Thyroid gland (tissue), 4 donors: ENCODE measurements at places on chromosomes 7 and 10.

DNA sequence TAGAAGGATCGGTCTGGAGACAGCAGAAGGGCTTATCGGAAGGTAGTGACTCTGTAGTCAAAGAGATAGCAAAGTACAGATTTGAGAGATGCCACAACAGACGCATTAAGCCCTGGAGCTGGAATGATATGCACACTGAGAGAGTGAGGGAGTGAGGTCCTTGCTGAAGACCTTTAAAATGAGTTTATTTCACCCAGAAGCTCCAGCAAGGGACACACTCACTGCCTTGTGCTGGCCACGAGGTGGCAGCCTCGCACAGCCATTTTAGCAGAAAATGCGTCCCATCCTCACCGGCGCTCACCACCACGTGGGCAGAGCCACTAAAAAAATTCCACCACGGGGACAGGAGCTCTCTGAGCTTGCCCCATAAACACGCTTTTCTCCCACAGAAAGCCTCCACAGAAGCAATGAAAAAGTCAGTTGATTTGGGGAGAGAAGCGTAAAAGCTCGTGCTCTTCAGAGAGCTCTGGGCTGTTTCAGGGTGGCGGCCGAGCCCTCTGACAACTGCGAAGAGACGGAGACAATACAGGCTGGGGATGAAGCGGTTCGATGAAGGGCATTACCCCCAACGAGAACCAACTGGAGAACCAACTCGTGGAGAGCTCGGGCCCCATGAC, 163.0 kb upstream of the KLF14 start:
- DNase-seq, result peak; percentile 86

- peak; percentile 63 for DNase-seq
Observed at GRCh38 chr10:76675951-76676587, 961.5 kb downstream of the KCNMA1 start.

DNA sequence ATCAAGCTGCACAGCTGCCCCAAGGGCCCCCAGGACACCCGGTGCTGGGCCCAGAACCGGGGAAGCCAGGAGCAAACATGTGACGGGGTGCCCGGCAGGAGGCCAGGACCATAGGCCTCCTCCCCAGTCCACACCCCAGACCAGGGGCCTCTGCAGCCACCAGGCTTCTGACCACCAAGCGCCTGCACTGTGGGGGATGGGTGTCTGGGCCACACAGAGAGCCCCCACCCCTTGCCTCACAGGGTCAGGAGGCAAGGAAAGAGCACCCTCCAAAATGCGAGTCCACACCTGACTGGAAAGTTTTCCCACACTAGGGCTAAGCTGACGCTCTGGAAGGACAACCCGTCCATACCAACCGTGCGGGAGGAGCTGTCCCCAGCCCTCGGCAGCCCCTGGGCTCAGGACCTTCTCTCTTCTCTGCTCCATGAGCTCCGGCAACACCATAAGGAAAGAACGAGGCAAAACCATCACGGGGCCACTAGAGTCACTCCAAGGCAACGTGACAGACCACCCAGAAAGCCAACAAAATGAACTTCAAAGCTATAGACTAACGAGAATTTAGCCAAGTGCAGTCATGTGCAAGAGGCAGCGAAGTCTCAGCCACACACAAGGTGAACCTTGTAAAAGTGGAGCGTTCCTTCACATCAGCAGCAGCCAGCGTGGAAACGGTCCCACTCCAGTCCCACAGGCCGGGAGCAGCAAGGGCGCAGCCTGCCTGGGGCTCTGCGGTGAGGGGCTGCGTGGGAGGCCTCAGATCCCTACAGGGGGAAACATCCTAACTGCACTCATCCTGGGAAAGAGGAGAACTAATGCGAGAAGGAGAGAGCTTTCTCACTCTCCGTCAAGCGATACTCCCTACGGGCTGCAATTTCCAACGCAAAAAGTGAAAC, 5.1 kb downstream of the STK32C start:
- no peak for DNase-seq

GRCh38 chr10:107899075-107899474, 734.6 kb upstream of the SORCS1 start:
- DNase-seq, result peak; percentile 1

GRCh38 chr10:59244871-59245270, 68.4 kb downstream of the PHYHIPL start:
- no peak for DNase-seq

GRCh38 chr7:40717242-40717641, 582.4 kb downstream of the SUGCT start:
- peak; percentile 12 for DNase-seq

DNA sequence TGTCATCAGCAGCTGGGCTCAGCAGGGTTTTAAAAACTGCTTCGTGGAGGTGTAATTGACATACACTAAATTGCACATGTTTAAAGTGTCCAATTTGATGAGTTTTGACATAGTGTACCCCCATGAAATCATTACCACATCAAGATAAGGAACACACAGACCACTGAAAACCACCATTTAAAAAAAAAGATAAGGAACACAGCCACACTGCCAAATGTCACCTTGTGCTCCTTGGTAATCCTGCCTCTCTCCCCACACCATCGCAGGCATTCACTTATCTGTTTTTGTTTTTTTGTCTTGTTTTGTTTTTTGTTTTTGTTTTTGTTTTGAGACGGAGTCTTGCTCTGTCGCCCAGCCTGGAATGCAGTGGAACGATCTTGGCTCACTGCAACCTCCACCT, 75.0 kb downstream of the NEURL1 start:
- no peak for DNase-seq

DNA sequence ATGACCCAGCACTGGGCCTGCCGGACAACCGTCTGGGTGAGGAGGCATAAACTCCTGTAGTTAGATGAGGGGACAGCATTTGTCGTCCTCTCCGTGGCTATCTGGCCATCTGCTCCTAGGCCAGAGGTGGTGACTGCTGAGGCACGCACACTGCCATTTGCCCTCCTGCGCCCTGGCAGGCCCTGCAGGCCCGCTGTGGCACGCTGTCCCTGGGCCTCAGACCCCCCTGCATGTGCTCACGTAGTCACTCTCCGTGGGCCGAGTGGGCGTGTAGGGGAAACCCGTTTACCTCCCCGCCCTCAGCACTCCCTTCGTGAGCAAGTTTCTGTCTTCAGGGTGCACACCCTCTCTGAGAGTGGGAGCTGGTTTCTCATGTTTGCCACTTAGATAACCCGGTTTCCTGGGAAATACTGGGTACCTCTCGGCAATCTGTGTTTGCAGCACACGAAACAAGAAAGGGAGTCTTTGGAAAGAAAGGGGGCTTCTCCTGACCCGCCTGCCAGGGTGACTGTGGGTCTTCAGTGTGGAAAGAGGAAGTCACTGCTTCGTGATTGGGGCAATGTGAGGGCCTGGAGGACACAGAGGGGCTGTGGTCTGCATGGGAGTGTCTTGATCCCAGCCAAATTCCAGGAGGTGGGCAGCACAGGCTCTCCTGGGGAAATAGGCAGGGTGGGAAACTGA, 10.8 kb downstream of the ADAMTS14 start:
- no peak for DNase-seq

DNA sequence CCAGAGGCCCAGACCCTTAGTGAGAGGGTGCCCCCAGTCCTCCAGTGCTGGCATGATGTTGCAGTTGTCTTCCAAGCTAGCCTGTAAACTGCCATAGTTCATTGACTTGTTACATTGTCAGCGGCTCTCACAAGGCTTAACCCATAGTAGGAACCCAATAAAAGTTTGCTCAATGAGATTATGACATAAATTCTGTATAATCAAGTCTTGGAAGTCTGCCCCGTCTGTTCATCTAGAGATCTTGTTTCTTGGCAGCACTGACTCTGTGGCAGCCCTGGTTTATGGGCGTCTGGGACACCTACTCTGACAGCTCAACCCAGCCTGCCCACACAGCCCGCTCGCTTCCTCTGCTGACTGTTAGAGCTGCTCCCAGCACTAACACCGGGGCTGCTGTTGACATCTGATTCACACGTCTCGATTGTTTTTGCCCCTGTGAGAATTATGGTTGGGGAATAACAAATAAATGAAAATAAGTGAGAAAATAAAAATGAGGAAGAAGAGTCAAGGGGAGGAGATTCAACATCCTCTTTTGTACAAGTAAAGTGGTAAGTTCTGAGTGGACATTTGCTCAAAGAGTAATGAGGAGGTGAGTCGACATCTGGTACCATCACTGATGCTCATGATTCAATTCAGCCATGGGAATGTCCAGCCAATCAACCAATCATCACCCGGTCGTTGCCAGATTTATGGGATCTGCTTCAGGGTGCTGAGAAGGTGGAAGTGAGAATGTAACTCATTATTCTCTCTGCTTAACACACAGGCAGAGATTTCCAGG, 160.8 kb downstream of the SPAG6 start:
- no peak for DNase-seq

- no peak for DNase-seq
Observed at GRCh38 chr10:75525646-75526045, 94.2 kb downstream of the LRMDA start.

- DNase-seq, result no peak
Observed at GRCh38 chr7:139203992-139204391, 27.0 kb upstream of the UBN2 start.

DNA sequence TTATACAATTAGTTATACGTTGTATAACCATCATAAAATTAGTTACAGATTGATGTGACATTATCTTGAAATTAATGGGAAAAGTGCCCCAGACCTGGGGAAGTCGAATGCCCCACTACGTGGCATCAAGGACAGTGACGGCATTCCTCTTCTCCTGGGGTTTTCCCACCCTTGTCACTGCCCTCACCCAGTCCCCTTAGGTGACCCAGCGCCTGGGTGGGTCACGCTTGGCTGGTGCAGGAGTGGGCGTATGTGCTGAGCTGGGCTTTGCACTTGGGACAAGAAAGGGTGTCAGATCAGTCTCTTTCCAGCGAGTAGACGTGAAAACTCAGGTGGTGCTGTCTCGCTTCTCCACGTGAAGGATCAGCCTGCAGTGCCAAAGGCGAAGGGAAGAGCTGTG, 7.6 kb downstream of the FOXK1 start:
- DNase-seq, result peak; percentile 46

DNA sequence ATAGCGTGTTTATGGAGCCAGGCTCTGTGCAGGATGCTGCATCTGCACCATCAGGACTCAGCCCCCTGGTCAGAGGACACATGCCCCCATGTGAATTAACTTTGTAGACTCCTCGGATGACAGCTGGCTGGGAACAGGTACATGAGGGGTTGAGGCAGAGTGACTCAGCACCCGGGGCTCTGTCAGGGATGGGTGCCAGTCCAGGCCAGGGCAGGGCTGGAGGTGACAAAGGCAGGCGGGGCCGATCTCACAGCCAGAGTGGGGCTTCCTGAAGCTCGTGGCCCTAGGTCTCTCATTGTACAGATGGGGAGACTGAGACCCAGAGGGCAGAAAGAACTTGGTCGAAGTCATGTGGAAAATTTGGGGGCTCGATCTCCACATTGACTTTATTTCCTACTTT, 35.3 kb upstream of the PCBD1 start:
- no peak for DNase-seq

DNA sequence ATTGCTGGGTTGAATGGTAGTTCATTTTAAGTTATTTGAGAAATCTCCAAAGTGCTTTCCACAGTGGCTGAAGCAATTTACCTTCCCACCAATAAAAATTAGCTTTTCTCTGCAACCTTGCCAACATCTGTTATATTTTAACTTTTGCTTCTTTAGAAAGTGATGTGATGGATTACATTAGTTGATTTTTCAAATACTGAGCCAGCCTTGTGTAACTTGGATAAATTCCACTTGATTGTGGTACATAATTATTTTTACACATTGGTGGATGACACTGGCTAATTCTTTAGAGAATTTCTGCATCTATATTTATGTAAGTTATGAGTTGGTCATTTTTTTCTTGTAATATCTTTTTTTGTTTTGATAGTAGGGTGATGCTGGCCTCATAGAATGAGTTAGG, 634.1 kb downstream of the GALNT17 start:
- no peak for DNase-seq

GRCh38 chr7:86094166-86094669, 549.5 kb upstream of the GRM3 start:
- no peak for DNase-seq

DNA sequence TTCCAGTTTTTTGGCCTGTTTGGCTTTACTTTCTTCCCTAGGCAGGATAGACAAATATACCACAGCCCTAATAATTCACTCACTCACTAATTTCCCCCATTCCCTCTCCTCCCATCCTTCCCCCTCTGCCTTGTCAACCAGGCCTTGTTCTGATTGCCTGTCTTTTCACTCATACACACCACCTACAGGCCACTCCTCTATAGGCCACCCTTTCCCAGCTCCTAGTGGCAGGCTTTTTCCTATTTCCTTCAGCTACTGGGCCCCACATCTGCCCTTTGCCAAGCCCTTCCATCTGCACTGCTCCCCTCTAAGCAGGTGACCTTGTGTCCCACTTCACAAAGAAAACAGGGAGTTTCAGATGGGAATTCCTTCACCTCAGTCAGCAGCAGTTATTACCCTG, 59.8 kb upstream of the MSRB2 start:
- no peak for DNase-seq

DNA sequence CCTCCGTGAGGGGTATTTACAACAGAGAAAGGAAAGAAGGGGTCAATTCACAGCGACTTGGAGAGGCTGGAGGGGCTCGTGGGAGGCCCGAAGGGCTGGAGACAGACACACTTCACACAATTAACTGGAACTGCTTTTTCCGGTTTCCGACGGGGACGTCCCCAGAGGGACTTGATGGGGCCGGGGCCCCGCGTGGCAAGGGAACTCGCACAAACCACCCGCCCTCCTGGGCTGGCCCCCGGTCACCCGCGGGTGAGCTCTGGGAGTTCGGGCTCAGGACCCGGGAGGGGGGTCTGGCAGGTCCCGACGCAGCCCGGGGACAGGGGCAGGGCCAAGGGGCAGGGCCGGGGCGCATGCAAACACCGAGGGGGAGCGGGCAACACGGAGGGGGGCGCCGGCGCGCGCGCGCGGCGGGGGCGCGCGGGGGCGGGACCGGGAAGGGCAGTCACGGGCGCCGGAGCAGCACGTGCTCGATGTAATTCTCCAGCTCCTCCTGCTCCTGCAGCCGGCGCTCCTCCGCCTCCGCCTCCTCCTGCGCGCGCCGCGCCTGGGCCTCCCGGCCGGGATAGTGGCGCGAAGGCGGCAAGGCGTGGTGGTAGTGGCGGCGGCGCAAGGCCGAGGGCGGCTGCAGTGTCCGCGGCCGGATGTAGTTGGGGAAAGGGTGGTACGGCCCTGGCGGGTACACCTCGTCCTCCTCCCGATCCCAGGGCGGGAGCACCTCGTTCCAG, 2.7 kb downstream of the VGF start:
- DNase-seq, result peak; percentile 18

DNA sequence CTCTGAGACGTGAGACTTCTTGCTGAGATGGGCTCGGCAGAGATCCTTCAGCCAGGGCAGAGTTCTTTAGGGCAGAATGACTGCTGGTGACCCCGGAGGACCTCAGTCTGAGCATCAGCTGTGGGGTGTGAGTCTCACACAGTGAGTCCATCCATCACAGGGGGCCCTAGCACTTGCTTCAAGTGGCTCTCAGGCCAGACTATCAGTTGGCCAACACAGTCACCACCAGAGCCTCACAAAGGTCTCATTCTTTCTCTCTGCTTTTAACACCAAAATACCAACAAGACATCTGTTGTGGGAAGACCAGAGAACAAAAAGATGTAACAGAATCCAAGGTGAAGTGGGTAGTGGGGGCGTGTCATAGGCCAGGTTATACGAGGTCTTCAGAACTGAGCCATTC, 345.6 kb upstream of the NRP1 start:
- no peak for DNase-seq
